ENCODE measurements at places on chromosomes 5 and 9. TPM values are rescaled to one million over a fixed set of nuclear protein-coding genes. Genes with fewer than 3 reads are reported as not detected.

GRCh38 chr5:176644294-176644693, 3.0 kb upstream of the TSPAN17 start:
- H3K27me3 ChIP-seq = no peaks in the 10 kb centered on the region
- no peak overlapping the region for H3K27ac ChIP-seq
- H3K4me3 ChIP-seq = no peak overlapping the region
- H3K4me1 ChIP-seq = peaks cover 14% of the 10 kb centered on the region

DNA sequence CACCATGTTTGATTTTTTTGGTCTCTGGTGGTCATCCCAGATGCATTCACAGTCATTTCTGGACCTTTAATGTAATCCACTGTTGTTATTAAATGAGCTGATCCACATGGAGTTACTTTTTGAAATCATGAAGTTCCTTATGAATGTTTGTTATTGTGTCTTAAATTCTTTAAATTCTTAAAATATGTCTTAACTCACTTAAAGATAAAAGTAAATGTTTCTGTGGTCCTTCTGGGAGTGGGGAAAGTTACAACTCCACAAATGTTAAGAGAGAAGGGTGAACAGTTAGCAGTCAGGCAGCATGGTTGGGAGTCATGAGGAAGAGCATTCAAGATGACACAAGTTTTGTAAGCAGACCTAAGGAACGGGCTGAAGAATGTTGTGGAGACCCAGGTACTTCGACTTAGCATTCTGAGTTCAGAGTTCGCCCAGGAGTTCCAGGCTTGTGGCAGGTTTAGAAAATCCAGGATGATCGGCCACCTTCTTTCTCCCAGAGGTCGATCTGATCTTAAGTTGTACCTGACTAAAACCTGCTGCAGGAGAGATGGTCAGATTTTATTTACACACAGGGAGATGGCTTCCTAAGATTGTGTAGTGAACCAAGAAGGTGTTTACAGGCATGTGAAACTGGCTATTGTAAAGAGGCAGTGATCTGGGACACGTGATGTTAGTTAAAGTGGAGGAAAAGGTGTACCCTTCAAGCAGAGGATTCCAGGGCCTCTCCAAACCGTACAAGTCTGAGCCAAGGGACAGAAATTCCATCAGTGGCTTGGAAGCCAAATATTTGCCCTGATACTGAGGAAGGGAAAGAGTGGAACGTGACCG, 17.2 kb downstream of the SLC1A1 start:
- no peak for DNase-seq
- no peaks in the 10 kb centered on the region for H3K4me1 ChIP-seq
- no peak overlapping the region for H3K4me3 ChIP-seq
- no peak overlapping the region for H3K27ac ChIP-seq
- no peaks in the 10 kb centered on the region for H3K27me3 ChIP-seq

DNA sequence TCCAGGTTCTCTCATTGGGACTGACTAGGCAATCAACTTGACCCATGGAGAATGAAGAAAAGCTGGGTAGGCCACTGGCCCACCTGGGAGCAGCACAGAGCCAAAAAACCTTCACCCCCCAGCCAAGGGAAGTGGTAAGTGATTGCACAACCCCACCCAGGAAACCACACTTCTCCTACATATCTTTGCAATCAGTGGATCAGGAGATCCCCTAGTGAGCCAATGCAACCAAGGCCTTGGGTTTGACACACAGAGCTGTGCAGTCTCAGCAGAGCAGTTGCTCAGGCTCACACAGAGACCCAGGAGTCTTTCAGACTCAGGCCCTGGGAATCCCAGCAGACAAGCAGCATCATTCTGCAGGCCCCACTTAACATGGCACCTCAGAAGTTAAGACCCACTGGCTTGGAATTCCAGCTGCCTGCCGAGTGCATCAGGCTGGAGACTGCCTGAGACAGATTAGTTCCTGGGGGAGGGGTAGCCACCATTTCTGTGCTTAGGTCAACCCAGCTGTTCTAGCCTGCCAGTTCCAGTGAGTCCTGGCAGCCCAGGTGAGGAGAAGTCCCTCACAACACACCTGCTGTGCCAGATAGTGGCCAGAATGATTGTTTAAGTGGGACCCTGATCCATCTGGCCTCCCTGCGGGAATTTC, 136.4 kb downstream of the SAXO1 start:
- peaks cover 6% of the 10 kb centered on the region for H3K36me3 ChIP-seq
- no peaks in the 10 kb centered on the region for H3K4me1 ChIP-seq
- no peaks in the 10 kb centered on the region for H3K27me3 ChIP-seq

The GPR21 gene
- total RNA-seq = not detected

DNA sequence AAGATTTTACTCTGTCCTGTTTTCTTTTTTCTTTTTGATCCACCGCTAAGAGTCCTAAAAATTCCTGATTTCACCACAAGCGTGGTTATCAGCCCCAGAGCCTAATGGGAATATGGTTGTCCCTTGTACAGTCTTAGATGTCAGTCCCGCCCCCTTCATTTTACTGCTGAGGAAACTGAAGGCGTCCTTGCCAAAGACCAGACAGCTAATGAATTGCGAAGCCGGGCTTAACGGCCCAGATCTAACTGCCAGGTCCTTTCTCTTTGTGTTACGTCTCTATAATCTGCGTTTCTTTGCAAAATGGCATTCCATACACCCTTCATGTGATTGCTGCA, 497 bp downstream of the NSA2 start:
- peak overlapping the region; percentile 86 for H3K27ac ChIP-seq
- H3K27me3 ChIP-seq = no peaks in the 10 kb centered on the region
- DNase-seq = peak; percentile 63
- H3K4me3 ChIP-seq = peak overlapping the region; percentile 97
- peaks cover 16% of the 10 kb centered on the region for H3K36me3 ChIP-seq

The EGFLAM gene
- not detected for total RNA-seq

DNA sequence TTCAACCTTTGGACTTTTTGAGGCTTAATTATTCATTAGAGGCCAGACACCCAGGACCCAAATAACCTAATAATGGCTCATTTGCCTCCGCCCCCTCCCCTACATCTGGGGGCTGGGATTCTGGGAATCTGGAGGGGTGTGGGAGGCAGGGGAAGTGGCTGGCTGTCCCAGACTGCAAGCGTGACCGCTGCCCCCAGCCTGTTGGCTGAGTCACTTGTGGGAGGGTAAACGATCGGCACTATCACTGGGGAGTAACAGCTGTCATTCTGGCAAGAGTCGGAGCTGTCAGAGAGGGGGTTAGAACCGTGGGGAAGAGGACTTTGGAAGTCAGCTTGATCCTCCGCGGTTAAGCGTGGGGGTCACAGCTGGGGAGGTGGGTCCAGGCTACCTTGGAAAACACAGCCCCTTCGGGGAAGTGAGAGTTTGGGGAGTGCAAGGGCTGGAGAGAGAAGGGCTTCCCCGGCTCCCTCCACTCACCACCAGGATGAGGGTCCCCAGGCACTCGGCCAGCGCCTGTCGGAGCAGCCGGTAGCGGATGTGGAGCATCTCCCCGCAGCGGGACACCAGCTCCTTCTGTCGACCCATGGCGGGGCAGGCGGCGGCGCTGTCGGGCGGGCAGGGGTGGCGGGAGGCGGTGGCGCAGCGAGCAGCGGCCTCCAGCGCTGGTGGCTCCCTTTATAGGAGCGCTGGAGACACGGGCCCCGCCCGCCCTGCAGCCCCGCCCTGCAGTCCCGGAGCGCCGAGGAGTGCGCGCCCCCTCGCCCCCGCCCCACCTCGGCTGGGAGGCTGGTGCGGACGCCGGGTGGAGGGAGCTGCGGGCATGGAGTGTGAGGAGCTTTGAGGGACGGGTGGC, at the start of gene AQP3:
Gene AQP3 (minus strand): TSS at position 648 of the 853 bp plus-strand sequence. CDS start 63 bp downstream, at position 585.
- H3K27me3 ChIP-seq = peaks cover 8% of the 10 kb centered on the region
- H3K4me1 ChIP-seq = peaks cover 57% of the 10 kb centered on the region
- H3K36me3 ChIP-seq = peaks cover 13% of the 10 kb centered on the region
- H3K4me3 ChIP-seq = peak within 1 kb of the TSS; percentile 62

DNA sequence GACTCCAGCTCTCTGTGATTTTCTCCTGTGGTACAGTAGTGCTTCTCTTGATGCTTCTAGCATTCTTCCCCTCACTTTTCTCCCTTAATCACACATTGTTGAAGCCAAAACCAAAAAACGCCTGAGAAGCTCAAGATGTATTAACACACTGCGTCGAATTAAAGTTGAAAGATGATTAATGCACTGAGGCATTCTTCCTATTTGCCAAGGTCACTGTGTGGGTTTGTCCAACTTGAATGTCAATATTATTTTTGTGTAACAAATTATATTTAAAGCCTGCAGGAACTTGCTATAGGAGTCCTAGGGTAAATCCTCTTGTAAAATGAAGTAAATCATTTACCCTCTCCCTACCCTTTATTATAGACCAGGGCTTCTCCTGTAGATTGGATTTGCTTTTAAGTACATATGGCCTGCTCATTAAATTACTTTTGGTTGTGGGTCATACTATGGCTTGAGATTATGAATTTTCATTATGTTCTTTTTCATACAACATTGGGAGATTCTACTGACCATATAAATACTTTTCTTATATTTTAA, 68.1 kb downstream of the GDA start:
- H3K27me3 ChIP-seq = no peaks in the 10 kb centered on the region
- no peak overlapping the region for H3K27ac ChIP-seq
- H3K4me1 ChIP-seq = peaks cover 11% of the 10 kb centered on the region

The PCDHGB1 gene
- 0.92 TPM for total RNA-seq

The MSANTD3 gene
- 1.2 TPM for total RNA-seq

DNA sequence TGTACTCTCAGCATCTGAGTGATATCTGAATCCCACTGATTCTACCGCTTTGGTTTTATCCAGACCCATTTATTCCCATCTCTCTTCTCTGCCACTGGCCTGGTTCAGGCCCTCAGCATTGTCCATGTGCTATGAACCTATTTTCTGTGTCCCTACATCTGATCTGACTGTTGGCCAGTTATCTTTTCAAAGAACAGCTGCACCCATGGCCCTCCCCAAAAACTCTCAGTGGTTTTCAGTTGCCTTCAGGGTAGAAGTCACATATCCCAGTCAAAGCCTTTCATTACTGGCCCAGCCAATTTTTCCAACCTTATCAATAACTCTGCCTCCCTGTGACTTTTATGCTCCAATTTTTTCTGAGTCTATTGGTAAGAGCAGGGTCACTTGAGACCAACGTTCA, 297.0 kb downstream of the TRIM32 start:
- H3K27ac ChIP-seq = no peak overlapping the region
- H3K27me3 ChIP-seq = no peaks in the 10 kb centered on the region
- no peaks in the 10 kb centered on the region for H3K4me1 ChIP-seq
- H3K4me3 ChIP-seq = no peak overlapping the region
- no peaks in the 10 kb centered on the region for H3K36me3 ChIP-seq

The DOCK8 gene
- 19.7 TPM for total RNA-seq

GRCh38 chr9:79049371-79049770, 522.4 kb upstream of the TLE4 start:
- no peak overlapping the region for H3K27ac ChIP-seq
- H3K27me3 ChIP-seq = no peaks in the 10 kb centered on the region
- H3K4me1 ChIP-seq = no peaks in the 10 kb centered on the region
- no peak overlapping the region for H3K4me3 ChIP-seq

DNA sequence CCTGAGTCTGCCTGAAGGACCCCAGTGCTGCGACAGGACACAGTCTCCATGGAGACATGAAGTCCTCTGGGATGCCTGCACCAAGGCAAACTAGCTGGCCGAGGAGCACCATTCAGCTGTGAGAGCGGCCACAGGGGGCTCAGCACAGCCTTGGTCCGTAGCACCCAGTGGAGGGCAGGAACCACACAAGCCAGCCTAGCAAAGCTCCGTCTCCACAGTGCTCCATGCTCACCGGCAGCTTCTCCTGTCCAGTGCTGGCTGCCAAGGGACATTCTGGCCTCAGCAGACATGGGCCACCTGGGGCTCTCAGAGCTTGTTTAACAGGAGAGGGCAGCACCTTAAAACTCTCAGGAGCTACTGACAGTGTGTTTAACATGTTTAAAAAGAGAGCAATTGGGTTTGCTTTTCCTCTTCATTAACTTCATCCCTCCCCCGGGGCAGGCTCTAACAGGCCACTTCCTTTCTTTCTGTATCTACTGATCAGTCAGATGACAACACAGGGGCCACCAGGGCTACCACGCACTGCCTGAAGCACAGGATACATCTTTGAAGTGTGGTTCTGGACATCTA, 57.0 kb downstream of the SECISBP2 start:
- H3K27ac ChIP-seq = no peak overlapping the region
- DNase-seq = peak; percentile 46
- no peak overlapping the region for H3K4me3 ChIP-seq
- H3K27me3 ChIP-seq = no peaks in the 10 kb centered on the region
- no peaks in the 10 kb centered on the region for H3K4me1 ChIP-seq
- peaks cover 18% of the 10 kb centered on the region for H3K36me3 ChIP-seq

The QRFP gene
- total RNA-seq = not detected

The FST gene
- total RNA-seq = 11.6 TPM

- no peaks in the 10 kb centered on the region for H3K4me1 ChIP-seq
- no peaks in the 10 kb centered on the region for H3K36me3 ChIP-seq
- H3K4me3 ChIP-seq = no peak overlapping the region
- no peaks in the 10 kb centered on the region for H3K27me3 ChIP-seq
- no peak for DNase-seq
- no peak overlapping the region for H3K27ac ChIP-seq
These were observed 271.0 kb downstream of the PRR16 start for GRCh38 chr5:120735076-120735475.

The IFNA21 gene
- total RNA-seq = not detected

The PWWP2A gene
- total RNA-seq = 29.0 TPM

DNA sequence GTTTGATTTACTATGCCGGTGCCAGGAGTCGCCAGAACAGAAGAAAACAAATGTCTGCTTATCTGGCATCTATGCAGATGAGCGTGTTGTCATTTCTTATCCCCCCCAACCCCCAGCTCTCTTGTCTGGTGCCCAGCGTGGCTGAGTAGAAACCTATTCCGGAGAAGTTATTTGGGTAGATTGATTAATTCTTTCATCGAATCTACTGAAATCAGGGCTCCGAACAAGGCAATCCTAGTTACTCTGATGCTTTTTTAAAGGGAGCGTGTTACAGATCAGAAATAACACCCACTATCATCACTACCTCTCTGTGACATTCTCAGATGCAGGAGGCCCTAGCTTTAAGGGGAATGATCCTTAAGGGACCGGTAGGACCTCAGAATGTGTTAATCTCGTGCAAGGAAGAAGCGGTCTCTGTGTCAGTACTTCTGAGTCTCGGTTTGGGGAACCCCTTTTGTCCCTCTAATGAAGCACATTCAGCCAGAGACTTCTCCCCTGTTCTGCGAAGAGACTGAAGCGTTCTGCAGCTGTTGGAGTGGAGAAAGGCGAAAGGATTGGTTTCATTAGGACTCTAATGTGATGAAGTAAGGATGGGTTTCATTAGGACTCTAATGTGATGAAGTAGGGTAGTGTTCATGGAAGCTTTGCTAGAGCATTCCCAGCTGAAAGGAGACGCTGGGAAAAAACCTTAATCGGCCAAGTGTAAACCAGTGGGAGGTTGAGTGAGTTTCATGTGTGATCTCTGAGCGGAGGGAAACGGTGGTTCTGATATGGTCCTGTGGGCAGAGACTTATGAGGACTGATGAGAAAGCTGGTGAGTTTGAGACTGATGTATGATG, 1.5 kb downstream of the PIP5K1B start:
- H3K36me3 ChIP-seq = no peaks in the 10 kb centered on the region
- peak overlapping the region; percentile 68 for H3K4me3 ChIP-seq
- peaks cover 37% of the 10 kb centered on the region for H3K4me1 ChIP-seq
- peak; percentile 27 for DNase-seq
- no peaks in the 10 kb centered on the region for H3K27me3 ChIP-seq

GRCh38 chr9:2923766-2924379, 80.0 kb upstream of the PUM3 start:
- no peak overlapping the region for H3K4me3 ChIP-seq
- peaks cover 5% of the 10 kb centered on the region for H3K4me1 ChIP-seq
- no peaks in the 10 kb centered on the region for H3K27me3 ChIP-seq
- no peak overlapping the region for H3K27ac ChIP-seq

GRCh38 chr5:119370486-119370885, 14.7 kb downstream of the TNFAIP8 start:
- H3K27me3 ChIP-seq = no peaks in the 10 kb centered on the region
- H3K27ac ChIP-seq = no peak overlapping the region

The KIAA0825 gene
- 4.9 TPM for total RNA-seq

The C1QTNF3 gene
- 84.1 TPM for total RNA-seq

The PCA3 gene
- 0.73 TPM for total RNA-seq
